ENCODE measurements at places on chromosomes 6 and 20. TPM values are rescaled to one million over a fixed set of nuclear protein-coding genes. Genes with fewer than 3 reads are reported as not detected.

OR2H2 gene
- polyA plus RNA-seq = not detected

POLR1C gene
- polyA plus RNA-seq = 35.5 TPM

BPIFB1 gene
- polyA plus RNA-seq = 0.03 TPM

ZSCAN9 gene
- 11.1 TPM for polyA plus RNA-seq

PTCHD4 gene
- 0.15 TPM for polyA plus RNA-seq

NOX3 gene
- not detected for polyA plus RNA-seq

YWHAB gene
- polyA plus RNA-seq = 37.9 TPM

PROKR2 gene
- polyA plus RNA-seq = not detected

HLA-DQA1 gene
- 9.6 TPM for polyA plus RNA-seq

ABHD16B gene
- 0.59 TPM for polyA plus RNA-seq

RAET1L gene
- polyA plus RNA-seq = not detected

CALHM5 gene
- 1.2 TPM for polyA plus RNA-seq

VSTM2L gene
- polyA plus RNA-seq = 6.9 TPM

ZFP57 gene
- 0.06 TPM for polyA plus RNA-seq

RIPOR2 gene
- polyA plus RNA-seq = 1.4 TPM

MYLK4 gene
- polyA plus RNA-seq = 0.13 TPM

MYLK2 gene
- polyA plus RNA-seq = not detected

EHMT2 gene
- polyA plus RNA-seq = 13.2 TPM

JPH2 gene
- 61.9 TPM for polyA plus RNA-seq

IGF2R gene
- polyA plus RNA-seq = 13.7 TPM

SLC22A16 gene
- polyA plus RNA-seq = 0.09 TPM

BTNL2 gene
- polyA plus RNA-seq = not detected

SLCO4A1 gene
- polyA plus RNA-seq = 52.7 TPM

SLC16A10 gene
- polyA plus RNA-seq = 2.5 TPM

GPR63 gene
- 0.06 TPM for polyA plus RNA-seq

PARD6B gene
- 1.3 TPM for polyA plus RNA-seq

CD93 gene
- 12.7 TPM for polyA plus RNA-seq

ZNF165 gene
- 0.51 TPM for polyA plus RNA-seq

TFAP2D gene
- not detected for polyA plus RNA-seq

RIPPLY2 gene
- polyA plus RNA-seq = not detected

CCN6 gene
- polyA plus RNA-seq = not detected

TRIM27 gene
- 26.2 TPM for polyA plus RNA-seq

CD40 gene
- 7.9 TPM for polyA plus RNA-seq

TREM1 gene
- 12.4 TPM for polyA plus RNA-seq

LGSN gene
- not detected for polyA plus RNA-seq

MUC21 gene
- polyA plus RNA-seq = 0.09 TPM

ANGPT4 gene
- polyA plus RNA-seq = 0.37 TPM

OTOR gene
- polyA plus RNA-seq = not detected

SAMD3 gene
- polyA plus RNA-seq = 0.51 TPM

XKR7 gene
- polyA plus RNA-seq = not detected

TRIM10 gene
- not detected for polyA plus RNA-seq

DEFB124 gene
- 0.13 TPM for polyA plus RNA-seq

TTK gene
- polyA plus RNA-seq = 0.17 TPM

UNC93A gene
- polyA plus RNA-seq = not detected

BANF2 gene
- polyA plus RNA-seq = not detected
